ENCODE measurements at places on chromosomes 4 and X.

GRCh38 chrX:9569876-9570301 lies 105.0 kb downstream of the TBL1X start:
- no peak for DNase-seq

DNA sequence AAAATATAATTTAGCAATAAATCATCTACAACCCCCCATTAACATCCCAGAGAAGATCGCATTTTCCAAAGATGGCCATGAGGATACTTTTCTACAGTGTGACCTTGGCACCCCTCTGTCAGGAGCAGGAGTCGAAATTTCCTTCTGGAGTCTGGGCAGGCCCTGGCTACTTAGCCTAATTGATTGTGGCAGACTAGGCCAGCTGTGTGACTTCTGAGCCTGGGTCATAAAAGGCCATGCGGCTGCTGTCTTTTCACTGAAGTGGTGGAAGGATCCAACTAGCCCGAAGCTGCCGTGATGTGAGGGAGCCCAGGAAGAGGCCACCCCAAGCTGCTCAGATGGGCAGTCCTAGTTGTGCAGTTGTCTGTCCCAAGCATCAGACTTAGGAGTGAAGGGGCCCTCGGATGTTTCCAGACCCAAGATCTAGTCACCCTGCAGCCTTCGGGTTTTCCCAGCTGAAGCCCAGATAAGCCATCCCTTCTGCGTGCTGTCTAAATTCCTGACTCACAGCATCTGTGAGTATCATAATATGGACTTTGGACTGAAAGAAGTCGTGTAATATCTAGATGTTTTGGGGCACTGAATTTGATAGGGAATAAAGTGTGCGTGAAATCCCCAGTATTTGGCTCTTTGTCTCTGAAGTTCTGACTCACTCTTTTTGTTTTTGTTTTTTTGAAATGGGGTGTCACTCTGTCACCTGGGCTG lies 21.0 kb downstream of the PDK3 start:
- DNase-seq: no peak

DNA sequence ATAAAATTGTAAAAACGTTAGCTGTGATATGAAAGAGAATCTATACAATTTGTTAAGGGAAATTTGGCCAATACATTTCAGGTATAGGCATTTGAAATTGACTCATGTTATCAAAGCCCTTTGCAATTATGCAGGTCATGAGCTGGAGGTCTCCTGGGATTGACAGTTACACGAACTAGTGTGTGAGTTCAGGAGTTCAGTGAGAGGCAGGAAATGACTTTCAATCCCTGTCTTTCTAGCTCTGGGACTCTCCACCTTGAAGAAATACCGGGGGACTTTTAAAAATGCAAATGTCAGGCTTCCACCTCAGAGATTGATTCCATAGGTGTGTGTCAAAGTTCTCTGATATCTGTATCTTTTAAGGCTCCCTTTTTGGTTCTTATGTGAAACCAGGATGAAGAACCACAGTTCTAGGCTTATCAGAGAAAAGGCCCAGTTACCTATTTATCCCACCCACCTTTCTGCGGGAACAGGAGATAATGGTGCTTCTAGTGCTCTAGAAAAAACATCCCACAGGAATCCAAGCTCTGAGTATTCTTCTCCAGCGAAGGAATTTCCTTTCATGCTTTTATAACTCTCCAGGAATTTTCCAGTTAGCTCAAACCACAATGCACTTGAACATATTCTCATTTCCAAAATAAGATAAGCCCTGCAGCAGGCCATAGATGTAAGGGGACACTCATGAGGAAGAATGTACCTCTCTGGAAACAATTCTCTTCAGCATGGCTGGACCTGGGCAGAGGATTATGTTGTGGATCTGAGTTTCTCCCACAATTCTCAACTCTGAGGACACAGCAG lies 501.0 kb downstream of the IDS start:
- no peak for DNase-seq

- DNase-seq: no peak
These were observed 204.7 kb downstream of the TLL1 start for GRCh38 chr4:166077782-166078181.

GRCh38 chrX:139113708-139114107 lies 402.2 kb upstream of the FGF13 start:
- DNase-seq: no peak

DNA sequence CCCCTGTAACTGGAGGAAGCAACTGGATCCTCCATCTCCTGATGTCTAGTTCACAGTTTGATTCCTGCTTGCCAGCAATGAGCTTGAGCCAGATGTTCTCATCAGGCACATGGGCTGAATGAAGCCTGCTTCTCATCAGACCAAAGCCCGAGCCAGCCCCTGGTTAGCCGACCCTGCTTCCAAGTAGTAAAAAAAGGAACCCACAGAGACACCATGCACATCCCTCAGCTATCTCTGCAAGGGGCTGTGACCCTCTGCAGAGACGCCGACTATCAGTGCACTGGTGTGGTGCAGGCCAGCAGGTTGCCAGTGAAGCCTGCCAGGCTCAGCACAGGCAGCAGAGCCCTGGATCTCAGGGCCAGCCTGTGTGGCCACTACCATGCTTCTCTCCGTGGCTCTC lies 2.8 kb downstream of the DCTD start:
- no peak for DNase-seq

DNA sequence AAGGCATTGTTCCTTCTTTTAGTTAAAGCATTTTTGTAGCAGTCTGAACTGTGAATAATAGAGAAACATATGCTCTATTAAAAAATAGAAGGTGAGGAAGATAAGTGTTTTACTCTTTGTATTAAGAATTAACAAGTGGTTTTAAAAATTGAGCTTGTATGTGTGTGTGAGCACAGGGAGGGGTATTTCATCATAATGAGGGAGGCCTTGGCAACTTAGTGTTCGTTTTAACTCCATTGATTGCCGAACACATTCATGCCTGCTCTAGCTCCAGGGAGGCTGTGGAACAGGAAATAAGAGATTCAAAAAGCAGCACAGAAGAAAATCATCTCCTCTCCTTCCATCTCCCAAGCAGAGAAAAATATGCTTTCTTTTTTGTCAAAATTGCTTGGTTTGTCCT lies 14.8 kb downstream of the SHROOM3 start:
- DNase-seq: no peak

GRCh38 chr4:122503214-122503613 lies 46.7 kb upstream of the IL2 start:
- DNase-seq: no peak

DNA sequence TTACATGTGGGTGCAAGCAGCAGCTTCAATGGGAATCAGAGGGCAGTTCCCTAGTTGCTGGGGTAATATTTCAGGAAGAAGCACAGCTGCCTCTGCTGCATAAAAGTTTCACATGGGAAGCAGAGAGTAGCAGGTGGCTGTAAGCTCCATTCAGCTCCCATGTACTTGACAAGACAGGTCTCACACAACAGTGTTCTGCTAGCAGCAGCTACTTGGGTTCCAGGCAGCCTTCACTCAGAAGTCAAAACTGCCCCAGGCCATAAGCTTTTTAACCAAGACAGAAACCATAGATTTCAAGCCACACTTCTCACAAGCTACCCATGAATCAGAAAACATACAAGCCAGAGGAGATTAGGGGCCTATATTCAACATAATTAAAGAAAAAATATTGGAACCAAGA lies 41.4 kb upstream of the SPIN2A start:
- no peak for DNase-seq

GRCh38 chr4:181956512-181956911 lies 286.7 kb upstream of the TENM3 start:
- DNase-seq: no peak

- DNase-seq: no peak
These were observed 511 bp downstream of the GABRB1 start for GRCh38 chr4:47031751-47032404.

DNA sequence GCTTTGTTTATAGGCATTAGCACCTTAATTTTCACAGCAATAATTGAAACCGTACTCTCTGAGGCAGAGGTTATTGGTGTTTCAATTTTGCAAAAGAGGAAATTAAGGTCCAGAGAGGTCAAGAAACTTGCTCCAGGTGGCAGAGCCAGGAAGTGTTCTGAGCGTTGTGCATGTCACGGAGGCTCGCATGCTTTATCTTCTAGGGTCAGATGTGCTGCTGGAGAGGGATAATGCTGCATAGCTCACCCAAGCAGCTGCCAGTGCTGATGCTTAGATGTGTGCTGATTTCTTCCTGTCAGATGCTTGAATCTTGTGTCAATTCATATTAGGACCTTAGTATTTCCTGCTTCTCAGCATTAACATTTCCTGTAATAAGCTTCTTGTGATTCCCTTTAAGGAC lies 13.0 kb upstream of the FGF5 start:
- peak; percentile 34 for DNase-seq

DNA sequence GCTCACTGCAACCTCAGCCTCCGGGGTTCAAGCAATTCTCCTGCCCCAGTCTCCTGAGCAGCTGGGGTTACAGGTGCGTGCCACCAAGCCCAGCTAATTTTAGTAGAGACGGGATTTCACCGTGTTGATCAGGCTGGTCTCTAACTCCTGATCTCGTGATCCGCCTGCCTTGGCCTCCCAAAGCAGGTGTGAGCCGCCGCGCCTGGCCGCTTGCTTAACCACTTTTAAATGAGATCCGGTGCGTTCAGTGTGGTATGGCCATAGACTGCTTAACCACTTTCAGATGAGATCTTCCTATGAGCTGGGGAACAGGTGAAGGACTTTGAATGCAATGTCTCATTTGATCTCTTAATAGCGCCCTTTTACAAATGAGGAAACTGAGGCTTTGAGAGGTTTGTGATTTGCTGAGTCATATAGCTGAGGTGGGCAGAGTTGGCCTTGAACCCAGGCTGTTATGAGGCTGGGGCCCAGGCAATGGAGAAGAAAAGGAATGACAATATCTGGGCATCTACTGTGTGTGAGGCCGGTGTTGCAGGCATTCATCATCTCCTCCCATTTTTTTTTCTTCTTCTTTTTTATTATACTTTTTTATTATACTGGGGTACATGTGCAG lies 41.9 kb upstream of the NSG1 start:
- DNase-seq: no peak

DNA sequence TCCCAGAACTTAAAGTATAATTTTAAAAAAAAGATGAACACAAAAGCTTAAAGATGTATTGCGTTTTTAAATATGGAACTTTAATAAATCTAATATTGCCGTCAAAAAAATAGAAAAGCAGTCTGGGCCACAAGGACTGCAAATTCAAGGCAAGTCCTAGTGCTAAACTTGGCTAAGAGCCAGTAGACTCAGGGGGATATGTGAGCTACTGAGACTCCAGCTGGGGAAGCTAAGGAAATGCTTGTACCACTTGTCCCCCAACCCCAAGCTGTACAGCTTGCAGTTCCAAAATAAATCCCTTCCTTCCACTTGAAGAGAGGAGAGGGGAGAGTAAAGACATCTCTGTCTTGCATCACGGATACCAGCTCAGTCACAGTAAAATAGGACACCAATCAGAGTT lies 290.8 kb upstream of the FGF13 start:
- DNase-seq: no peak

DNA sequence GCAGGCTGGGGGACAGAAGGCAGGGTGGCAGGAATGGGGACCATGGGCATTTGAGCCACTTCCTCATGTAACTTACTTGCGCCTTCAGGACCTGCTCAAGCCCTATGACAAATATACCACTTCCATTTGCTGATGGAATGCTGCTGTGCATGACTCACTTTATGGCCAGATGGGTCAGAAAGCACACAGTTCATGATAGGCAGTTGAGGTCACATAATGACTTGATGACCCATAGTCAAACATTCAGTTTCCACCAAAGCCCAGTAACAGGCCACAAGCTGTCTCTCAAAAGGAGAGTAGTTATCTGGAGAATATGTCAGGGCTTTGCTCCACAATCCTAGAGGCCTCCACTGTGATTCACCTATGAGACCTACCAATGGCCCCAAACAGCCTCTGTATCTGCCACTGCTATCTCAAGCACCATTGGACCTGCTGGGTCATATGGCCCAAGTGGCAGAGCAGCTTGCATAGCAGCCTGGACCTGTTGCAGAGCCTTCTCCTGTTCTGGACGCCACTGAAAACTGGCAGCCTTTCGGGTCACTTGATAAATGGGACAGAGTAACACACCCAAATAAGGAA lies 5.3 kb upstream of the PAPSS1 start:
- DNase-seq: no peak

DNA sequence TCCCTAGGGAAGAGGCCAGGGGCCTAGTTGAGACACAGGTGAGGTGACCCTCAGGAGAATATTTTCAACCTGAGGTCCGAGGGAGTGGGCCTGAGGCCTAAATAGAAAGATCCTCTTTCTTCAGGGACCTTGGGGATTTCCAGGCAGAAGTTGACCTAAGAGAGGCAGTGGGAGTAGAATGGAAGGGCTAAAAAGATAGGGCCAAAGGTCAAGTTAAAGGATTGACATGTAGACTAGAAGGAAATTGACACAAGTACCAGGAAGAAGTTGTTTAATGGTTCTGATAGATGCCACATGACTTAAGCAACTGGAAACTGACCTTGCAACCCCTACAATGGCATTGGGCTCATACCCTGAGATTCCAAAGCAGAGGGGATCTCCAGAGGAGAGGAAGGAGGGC lies 76.9 kb downstream of the SHROOM3 start:
- no peak for DNase-seq

- DNase-seq: no peak
These were observed 1347.1 kb upstream of the PABPC4L start for GRCh38 chr4:135548711-135549110.

DNA sequence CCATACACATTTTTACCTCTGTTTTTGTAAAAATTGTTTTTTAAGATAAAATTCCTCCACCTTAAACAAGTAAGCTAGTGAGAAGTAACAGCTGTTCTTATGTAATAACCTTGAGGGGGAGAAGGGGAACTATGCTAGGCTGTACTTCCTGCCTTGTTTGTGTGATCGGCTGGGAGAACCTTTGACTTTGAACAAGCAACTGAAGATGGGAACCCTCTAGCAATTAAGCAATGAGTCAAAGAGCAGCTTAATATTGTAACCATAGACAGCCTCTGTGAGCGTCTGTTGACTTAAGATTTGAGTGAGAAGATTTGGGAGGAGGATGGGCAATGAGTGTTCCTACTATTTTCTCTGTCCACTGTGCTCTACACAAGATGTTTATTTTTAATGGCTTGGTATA lies 135.1 kb downstream of the SCLT1 start:
- DNase-seq: no peak

DNA sequence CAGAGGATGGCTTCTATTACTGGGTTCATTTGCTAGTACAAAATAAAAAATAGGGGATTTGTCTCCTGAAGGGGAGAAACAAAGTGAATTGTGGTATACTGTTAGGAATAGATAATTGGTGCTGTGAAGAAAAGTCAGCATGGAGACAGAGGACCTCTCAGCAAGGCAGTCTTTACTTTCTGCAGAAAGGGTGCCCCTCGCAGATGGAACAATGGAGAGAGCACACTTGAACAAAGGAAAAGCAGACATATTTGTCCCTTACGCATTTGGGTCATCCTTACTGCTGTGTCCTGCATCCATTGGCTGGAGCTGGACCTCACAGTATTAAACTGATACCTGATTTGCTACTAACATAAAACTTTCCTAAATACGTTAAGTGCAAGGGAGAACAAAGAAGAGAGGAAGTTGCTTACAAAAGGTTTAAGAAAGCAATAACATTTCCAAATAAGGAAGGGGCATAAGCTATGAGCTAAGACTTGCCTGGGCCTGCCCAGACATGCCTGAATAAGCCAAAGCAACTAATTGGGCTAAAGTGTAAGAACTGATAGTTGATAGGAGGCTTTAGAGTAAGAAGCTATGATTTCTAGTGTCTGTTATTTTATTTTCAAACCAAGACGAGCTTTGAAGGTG lies 83.8 kb downstream of the CCKAR start:
- DNase-seq: no peak
